ENCODE measurements at places on chromosomes 2 and 18. TPM values are rescaled to one million over a fixed set of nuclear protein-coding genes. Genes with fewer than 3 reads are reported as not detected.

Gene CRYGD
- not detected for total RNA-seq

Gene SP140
- 9.8 TPM for total RNA-seq

- no peak for DNase-seq
Observed at GRCh38 chr18:10122988-10123950, 209.5 kb downstream of the VAPA start.

DNA sequence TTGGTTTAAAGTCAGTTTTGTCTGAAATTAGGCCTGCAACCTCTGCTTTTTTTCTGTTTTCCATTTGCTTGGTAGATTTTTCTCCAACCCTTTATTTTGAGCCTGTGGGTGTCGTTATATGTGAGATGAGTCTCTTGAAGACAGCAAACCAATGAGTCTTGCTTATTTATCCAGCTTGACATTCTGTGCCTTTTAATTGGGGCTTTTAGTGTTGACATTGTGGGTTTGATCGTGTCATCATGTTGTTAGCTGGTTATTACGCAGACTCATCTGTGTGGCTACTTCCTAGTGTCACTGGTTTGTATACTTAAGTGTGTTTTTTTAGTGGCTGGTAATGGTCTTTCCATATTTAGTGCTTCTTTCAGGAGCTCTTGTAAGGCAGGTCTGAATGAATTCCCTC lies 18.8 kb downstream of the TMEM87B start:
- no peak for DNase-seq

DNA sequence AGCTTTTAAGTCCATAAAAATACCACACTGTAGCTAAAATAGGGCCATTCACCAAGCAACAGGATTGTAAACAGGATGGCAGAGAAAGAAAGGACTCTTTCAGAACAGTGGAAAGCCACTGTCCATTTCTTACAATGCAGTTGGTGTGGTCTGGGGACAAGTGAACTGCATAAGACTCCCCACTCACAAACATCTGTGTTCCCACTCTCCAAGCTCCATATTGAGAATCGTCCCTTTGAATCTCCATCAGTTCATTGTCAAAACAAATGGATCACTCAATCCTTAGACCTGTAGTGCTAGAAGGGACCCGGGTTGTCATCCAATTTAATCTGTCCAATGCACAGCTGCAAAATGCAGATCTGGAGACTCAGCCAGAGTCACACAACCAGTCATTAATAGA lies 347.4 kb upstream of the KLHL29 start:
- no peak for DNase-seq

GRCh38 chr2:74991977-74992376 lies 33.5 kb downstream of the POLE4 start:
- no peak for DNase-seq
